ENCODE measurements at places on chromosomes 5 and 9.

DNA sequence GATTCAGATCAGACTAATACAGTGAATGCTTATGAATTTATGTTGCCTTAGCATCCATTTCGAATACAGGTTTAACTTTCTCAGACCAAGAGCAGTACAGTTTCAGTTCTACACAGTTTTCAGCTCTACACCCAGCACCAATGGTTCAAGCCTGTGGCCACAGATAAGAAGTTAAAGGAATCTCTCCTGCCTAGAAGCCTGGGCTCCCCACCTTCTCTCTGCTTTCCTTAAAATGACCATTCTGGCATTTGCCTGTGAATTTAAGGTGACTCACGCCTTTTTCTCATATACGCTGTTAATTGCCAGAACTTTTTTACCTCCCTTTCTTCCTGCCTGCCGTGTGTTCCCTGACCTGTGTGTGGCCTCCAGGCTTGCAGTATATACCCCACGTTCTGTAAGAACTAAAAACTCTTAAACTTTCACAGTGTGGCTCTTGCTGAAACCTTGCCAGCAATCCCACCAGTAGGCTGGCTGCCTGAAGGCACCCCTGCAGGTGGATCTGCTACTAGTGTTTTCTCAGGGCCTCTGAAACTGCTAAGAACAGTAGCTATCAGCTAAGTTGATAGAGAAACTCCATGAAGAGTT, 692.8 kb upstream of the CDH18 start:
- no peak for DNase-seq

DNA sequence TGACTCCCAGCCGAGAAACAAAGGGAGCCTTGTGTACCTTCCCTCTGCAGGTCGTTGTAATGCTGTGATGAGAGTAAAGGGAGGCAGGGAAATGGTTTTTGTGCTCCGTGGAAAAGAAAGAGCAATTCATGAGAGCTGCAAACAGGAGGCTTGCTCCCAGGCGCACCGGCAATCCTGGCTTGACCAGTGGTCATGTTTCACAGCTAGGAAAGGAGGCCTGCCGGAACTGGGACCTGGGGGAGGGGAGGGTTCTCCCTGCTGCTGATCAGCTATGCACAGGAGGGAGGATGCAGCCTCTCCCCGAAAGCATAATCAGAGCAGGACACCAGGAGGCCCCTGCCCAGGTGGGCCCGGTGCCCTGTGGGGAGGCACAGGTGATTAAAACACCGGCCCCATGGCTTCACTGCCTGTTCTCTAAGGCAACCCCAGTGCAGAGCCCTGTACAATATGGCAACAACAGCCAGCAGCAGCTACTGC, 131.3 kb downstream of the ZDHHC21 start:
- DNase-seq: no peak

GRCh38 chr9:98538203-98538602, 170.5 kb downstream of the GABBR2 start:
- DNase-seq: no peak

DNA sequence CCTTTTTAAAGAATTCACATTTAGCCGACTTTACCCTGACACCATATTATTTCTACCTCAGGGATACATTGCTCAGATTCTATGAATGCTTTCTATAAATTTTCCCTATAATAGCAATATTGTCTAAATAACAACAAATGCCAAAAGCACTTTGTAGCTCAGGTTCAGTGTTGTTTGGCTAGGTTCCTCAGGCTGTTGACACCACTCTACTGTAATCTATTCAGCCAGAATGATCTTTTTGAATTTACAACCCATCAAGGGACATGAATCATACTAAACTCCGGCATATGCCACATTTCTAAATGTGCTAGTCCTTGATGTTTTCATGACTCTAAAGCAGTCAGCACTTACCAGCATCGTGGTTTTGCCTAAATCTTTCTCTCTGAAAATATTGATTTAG, 641.5 kb upstream of the CDH10 start:
- DNase-seq: no peak

DNA sequence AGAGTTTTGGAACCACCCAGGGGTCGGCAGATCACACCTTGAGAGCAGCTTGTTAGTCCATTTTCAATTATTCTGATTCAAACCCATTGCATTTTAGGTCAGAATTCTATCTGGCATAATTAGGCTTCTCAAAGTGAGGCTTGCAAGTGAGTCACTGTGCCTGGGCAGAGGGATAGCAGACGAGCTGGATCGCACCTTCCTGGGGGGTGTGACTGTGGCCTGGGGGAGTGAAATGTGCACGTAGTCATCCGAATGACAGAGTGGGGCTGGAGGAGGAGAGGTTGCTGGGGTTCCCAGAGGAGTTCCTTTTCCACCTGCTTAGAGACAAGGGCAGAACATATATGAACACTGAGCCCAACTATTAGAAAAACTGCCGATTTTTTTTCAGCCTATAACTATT, 31.7 kb downstream of the SPACA9 start:
- no peak for DNase-seq

- DNase-seq: no peak
Measured at GRCh38 chr9:74946686-74947085, 6.0 kb downstream of the C9orf40 start.

DNA sequence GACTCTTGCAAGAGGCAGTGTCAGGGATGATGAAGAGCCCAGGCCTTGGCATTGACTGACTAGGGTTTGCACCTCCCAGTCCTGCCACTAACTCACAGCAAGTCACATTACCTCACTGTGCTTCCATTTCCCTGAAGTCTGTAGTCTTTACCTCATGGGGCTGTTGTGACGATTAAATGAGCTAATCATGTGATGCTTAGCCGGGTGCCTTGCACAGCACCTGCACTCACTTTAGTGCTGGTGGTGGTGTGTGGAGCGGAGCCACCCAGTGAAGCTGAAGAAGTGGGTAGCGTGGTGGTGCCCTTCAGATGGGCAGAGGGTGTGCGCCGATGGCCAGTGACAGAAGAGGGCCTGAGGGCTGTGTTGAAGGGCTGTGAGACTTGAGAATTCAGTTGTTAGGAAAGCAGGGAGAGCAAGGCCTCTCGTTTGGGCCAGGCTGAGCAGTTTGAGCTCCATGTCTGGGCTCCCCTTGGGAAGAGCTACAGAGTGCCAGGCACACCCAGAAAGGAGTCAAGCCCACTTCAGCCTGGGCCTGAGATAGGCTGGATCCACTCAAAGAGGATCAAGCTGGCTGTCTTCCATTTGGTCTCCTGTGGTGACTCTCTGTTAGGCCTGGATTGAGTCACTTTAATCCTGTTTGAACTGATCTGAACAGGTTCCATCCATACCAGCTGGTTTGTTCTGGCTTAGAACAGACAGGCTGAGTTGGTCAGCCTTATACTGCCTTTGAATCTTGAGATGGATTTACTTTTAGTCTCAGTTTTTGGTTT, 42.5 kb downstream of the RALGPS1 start:
- DNase-seq: no peak

DNA sequence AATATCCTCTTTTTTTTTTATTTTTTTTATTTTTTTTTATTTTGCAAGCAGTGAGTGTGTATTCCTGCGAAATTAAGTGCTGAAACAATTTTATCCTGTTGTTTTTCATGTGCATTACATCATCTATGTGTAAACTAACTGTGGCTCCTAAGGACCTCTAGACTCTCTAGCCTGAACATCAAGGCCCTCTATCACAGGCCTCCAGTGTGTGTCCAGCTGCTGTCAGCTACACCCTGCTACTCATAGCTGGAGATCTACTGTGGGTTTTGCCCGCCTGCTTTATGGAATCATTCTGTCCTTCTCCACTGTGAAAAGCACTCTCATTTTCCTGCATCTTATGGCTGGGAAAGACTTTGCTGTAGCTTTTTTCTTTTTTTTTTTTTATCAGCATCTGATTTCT, 157.8 kb downstream of the KCTD16 start:
- no peak for DNase-seq

GRCh38 chr9:22405869-22406659, 40.6 kb upstream of the DMRTA1 start:
- DNase-seq: no peak

GRCh38 chr9:76162751-76163500, 231.3 kb downstream of the RFK start:
- no peak for DNase-seq

DNA sequence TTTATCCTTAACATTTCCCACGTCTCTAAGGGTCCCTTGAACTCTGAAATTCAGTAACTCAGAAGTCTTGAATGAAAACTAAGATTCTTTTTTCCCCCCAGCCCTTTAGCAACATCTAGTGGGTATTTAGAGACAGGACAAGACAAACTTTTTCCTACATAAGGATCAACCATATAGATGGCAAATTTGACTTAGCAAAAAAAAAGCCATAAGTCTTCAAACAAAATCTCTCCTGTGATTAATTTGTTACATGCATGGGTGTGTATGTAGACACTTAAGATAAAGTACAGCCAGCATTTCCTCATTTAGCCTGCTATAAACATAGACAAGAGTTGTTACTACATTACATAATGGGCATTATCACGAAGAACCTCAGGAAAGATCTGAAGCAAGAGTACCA, 29.1 kb upstream of the ANKRD31 start:
- no peak for DNase-seq

DNA sequence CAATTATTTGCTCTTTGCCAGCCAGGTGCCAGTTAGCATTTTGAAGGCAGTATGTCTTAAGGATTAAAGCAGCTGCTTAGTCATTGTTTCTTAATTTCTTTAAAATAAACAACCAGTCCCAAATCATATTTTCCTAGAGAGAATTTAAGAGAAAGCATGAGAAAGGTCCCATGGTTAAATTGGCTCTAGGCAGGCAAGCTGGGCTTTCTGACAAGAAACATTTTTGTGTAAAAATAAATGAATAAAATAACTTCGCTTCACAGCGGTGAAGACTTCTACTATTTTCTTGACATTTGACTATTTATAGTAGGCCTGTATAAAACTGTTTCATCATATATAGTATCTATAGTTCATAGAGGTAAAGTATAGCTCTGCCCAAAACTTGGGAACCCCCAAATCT, 617.7 kb upstream of the C9orf72 start:
- no peak for DNase-seq

- DNase-seq: no peak
Measured at GRCh38 chr9:110249603-110250002, 6.7 kb downstream of the TXN start.
